CD4-positive, alpha-beta T cell treated with Interleukin-15 for 4 hours (primary cell): ENCODE measurements at places on chromosomes 2 and 18.

DNA sequence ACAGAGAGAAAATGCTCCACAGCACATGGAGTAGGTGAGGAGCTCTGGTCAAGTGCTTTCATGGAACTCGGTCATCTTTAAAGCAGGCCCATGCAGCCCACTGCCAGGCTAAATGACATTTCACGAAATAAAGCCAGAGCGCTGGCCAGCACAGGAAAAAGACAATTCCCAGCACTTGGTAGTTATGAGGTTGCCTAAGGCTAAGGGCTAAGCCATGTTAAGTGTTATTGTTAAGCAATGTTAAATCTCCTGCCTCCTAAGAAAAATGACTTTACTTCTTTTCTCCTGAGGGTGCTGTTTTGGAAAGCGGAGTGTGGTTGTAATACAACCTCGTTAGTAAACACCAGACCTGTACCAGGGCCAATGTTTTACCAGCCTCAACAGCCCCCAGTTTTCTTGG is 125.9 kb upstream of the NRP2 start:
- DNase-seq, result no peak

GRCh38 chr2:1865716-1866234 is 121.5 kb upstream of the PXDN start:
- no peak for DNase-seq

- no peak for DNase-seq
Measured at GRCh38 chr2:185402474-185402873, 336.1 kb upstream of the FSIP2 start.

DNA sequence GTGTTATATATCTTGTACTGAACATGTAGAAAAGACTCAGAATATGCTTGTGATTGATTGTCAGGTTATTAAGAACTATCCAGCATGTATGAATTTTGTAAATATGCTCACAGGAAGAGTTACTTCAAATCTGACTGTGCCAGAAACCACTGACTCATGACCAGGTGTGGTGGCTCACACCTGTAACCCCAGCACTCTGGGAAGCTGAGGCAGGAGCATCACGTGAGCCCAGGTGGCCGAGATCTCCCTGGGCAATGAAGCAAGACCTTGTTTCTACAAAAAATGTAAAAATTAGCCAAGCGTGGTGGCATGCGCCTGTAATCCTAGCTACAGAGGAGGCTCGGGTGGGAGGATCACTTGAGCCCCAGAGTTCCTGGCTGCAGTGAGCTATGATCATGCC is 126.6 kb downstream of the COMMD1 start:
- no peak for DNase-seq

GRCh38 chr2:237700512-237701032 is 73.2 kb downstream of the LRRFIP1 start:
- peak; percentile 73 for DNase-seq

GRCh38 chr2:96694816-96695455 is 44.9 kb downstream of the LMAN2L start:
- no peak for DNase-seq

- DNase-seq, result peak; percentile 95
Measured at GRCh38 chr18:3297025-3297984, 35.4 kb downstream of the MYL12B start.

GRCh38 chr18:21991886-21992285 is 177.5 kb upstream of the GATA6 start:
- DNase-seq, result no peak

- DNase-seq, result no peak
Measured at GRCh38 chr2:238203973-238204683, 633 bp upstream of the ILKAP start.

DNA sequence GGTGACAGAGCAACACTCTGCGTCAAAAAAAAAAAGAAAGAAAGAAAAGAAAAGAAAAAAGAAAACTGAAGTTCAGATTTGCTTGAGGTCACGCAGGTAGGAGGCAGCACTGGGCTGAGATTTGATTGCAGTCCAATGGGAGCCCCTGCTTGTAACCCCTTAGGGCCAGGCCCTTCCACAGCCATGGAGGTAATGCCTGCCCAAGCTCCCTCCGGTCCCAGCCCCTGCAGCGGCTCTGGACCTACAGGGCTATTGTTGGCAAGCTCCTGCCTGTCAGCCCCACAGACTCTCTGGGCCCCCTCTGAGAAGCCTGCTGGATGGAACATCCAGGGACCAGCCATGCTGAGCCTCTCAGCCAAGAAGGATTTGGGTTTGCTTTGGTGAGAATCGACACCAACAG is 12.2 kb downstream of the ZFP36L2 start:
- DNase-seq, result no peak

DNA sequence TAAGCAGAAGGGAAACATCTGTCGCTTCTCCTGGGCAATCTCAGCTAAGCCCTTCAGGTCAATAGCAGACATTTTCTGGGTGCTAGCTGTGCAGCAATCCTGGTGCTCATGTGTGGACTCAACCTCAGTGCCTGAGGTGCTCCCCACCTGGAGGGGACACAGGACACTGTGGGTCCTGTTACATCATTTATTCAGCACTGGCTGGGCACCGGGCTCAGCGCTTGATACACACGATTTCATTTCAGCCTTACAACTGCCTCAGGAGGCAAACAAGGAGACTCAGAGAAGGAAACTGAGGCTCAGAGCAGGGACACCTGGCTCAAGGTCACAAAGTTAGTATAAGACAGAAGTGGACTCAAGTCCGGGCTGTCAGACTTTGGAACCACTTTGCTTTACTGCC is 46.7 kb downstream of the MARCO start:
- no peak for DNase-seq

DNA sequence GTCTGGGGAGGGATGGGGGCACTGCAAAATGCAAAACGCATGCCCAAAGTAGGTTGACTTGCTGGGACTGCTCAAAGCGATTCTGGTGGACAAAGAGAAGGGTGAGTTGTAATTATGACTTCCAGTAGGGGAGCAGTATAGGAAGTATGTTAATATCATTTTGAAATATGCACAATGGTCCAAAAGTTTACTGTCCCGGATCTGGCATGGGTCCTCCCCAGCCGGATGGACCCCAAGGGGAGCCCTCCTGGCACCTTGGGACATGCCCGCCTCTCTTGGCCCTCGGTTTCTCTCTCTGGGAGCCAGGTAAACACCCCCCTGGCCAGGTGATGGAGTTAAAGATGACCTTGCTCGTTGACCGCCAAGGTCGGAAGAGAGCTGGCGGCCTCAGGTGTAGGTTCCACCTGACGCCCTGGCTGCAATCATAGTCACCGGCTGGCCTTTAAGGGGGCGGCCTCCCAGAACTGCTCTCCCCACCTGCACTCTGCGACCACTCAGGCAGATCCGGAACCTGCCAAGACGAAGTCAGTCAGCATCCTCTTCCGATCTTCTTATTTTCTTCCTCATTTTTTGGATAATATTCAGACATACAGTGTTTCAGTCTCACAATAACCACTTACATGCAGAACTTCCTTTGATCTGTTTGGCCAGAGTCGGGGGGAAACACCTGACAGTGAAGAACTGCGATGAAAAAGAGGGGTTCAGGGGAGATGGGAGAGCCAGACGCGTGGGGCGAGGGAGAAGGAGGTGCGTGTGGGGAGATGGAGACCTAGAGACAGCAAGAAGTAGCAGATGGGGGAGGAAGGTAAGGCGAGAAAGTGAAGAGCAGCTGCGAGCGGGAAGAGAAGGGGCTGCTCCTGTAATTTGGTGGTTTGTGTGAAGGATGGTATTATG is 148.3 kb downstream of the MEIS1 start:
- no peak for DNase-seq

DNA sequence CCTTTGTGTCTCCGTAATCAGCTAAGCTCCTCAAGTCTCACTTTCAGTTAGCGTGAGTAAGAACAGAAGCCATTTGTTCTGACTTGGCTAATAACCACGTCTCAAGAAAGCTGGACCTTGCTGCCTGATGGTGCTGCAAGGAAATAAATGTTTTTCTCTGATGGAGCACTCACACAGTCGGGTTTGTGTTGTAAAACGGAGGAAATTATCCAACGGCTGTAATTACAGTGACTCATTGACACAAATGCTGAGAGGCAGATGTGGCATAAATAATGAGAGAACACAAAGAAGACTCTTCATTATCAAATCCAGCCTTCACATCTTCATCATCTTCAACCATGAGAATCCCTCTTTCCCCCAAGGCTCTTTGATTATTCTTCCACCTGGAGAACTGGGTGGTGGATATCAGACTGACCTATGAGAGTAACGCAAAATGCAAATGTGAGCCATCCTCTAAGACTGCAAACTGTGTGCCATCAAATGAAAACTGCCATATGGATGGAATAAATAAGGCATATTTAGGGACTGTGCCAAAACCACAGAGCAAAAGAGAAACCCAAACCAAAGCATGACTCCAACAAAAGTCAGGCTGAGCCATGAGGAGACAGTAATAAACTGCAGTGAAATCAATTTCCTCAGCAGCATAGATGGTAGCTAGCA is 252.6 kb downstream of the RND3 start:
- no peak for DNase-seq

- no peak for DNase-seq
Measured at GRCh38 chr2:168138374-168138773, 109.0 kb downstream of the STK39 start.

DNA sequence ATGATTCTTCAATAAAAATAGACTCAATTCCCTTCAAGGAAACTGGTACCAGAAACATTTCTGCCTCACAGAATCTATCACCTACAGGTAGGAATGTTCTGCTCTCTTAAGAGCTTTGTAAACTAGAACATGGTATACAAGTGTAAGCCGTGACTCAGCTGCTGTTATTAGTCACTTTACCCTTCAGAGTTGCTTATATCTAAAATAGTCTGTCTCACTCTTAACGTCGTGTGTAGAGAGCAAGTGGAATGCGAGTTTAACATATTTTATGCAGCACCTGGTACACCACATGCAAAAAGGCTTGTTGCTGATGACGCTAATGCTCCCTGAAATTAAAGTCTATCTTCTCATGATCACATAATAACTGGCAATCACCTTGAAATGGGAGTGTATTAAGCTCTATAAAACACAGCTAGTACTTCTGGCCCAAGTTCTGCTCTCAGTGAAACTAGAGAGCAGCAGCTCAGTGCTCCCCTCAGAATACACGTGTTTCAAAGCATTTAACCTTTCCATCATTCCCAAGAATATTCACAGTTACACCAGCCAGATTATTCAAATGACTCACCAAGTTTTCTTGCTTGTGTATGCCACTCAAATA is 420.0 kb downstream of the ZEB2 start:
- no peak for DNase-seq

- no peak for DNase-seq
Measured at GRCh38 chr2:171346723-171347557, 86.8 kb downstream of the METTL8 start.

- DNase-seq, result no peak
Measured at GRCh38 chr2:11563784-11564666, 30.2 kb downstream of the GREB1 start.

GRCh38 chr2:191851158-191851557 is 4.3 kb upstream of the CAVIN2 start:
- no peak for DNase-seq

DNA sequence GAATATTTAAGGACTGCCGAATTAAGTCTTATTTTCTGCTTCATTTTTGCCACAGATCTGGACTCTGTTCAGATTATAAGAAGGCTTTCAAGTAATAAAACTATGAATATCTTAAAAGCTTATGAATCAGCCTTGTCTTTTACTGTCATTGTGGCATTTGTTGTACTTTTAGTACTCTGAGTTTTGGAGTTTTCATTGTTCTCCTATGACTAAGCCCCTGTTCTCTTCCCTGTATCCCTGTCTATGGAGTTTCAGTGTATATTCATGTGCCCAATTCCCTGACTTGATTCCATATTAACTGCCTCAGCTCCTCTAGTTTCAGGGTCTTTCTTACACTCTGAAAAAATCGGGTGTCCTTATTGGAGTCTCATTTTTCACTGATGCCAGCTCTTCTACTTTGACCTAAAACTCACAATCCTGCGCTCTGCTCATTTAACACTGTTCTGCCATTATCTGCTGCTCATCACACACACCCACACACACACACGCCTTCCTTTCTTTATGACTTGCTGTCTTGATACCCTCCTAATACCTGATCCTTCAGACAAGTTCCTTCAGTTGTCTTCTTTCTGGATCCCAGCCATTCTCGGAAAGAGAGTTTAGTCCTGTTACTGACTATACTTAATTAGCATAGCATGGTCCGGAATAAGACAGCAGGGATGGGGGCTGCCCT is 511.8 kb downstream of the CPS1 start:
- no peak for DNase-seq

DNA sequence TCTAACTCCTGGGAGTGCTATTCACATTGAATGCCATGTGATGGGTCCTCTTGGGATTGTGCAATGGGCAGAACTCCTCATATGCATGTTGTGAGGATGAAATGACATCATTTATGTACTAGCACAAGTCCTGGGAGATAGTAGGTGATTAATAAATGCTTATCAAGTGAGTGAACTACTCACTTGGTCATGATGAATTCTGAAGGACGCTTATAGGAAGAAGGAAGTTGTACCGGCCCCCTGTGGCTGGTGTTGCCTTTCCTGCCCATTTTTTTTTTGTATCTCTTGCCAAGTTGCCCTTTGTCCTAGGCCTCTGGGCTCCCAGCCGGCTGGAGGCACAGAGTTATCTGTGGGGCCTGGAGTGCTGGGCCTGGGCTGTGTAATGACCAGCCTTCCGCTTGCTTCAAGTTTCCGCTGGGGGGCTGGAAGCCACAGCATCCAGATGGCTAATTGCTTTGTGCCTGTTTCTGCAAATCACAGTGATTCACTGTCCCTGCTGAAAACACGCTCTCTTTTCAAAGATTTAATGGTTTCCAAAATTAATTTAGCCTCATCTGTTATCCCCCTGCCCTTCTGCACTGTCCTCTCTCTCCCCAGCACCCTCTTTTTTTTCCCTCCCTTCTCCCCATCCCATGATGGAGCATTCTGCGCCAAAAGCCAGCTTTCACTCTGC is 33.7 kb upstream of the MRPL33 start:
- DNase-seq, result no peak

DNA sequence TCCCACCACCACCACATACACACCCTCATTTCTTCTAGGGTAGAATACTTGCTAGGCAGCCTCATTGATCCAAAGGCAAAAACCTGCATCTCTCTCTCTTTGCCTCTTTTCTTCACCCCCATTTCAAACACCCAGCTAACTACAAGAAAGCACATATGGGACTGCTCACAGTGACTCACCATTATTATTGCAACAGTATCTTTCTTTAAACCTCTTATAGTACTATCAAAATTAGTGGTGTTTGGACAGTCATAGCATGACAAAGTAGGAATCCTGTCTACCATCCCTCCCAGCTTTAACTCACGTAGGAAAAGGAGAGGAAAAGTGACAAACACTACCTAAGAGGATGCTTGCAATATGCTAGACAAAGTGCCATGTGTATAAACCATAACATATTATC is 422.5 kb upstream of the CRIM1 start:
- no peak for DNase-seq

DNA sequence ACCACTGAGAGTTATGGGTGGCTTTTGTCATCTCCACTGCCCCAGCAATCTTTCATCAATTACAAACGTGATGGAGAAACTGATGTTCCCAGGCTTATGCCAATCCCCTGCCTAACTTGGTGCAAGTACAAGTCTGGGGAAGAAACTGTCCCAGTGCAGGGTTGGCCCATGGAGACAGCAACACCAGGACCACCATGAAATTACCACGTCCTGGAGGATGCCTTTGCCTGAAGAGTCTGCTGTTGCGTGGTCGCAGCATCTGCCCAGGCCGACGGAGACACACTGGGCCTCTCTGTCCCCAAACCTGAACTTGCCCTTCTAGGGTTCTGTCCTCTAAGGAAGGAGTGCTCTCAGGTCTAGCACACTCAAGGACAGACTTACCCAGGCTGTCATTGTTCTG is 496.8 kb upstream of the RAB6C start:
- no peak for DNase-seq
